ENCODE measurements at places on chromosomes 1 and 21.

DNA sequence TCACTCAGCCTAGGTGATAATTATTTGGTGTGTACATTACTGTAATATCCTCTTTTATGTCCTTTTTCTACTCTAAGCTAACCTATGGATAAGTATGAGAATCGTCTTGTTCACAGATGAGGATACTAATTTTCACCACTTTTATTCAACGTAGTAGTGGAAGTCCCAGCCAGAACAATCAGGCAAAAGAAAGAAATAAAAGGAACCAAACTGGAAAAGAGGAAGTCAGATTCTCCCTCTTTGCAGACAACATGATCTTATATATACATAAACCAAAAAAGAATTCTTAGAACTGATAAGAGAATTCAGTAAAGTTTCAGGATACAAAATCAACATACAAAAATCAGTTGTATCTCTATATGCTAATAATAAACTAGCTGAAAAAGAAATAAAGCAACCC, 12.6 kb upstream of the RGL1 start:
- DNase-seq: no peak

- DNase-seq: no peak
Observed at GRCh38 chr1:42753070-42753469, 13.0 kb upstream of the CLDN19 start.

DNA sequence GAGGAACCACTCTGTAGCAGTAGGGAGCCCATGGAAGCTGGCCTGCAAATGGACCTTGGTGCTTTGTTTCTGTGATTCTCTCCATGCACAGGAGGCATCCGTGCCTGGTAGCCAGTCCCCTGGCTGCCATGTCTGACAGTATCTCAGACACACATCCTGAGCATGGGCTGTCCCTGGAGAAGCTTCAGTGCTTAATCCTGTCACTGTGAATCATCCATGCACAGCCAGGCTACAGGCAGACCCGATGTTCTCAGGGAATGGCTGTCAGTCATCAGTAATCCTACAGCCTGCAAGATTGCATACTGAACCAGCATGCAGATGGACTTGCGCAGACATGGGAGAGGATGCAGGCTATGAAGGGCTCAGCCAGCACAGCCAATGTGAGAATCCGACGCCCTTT, 606.3 kb upstream of the PLXNA2 start:
- no peak for DNase-seq

DNA sequence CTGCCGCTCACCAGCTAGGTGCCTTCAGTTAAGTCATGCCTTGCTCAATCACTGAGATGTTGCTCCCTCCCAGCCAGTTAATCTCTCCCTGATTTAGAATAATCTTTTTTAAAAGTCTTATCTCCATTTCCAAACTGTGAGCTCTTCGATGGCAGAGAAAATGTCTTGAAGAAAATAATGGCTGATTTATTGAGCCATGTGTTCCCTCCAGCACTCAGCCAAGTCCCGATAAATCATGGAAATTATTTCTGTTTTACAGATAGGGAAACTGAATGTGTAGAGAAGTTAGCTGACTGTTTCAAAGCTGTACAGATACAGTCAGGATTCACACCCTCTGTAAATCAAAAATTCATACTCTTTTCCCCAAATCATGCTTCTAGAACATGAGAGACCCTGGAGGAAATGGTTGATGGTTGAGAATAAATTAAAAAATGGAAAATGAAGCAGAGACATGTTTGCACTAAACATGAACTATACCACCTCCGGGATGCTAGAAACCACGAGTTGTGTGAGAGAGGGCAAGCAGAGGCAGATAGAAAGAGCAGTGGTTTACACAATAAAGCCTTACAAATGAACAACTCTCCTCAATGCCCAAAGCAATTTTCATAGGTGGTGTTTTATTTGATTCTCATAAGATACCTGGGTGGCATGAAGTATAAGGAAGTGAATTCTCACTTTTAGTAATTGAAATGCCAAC, 376.4 kb downstream of the PLPP3 start:
- DNase-seq: no peak

- DNase-seq: peak; percentile 48
Observed at GRCh38 chr1:220810179-220810653, 23.5 kb downstream of the MTARC1 start.

GRCh38 chr21:25938658-25939395, 204.1 kb downstream of the GABPA start:
- DNase-seq: no peak

DNA sequence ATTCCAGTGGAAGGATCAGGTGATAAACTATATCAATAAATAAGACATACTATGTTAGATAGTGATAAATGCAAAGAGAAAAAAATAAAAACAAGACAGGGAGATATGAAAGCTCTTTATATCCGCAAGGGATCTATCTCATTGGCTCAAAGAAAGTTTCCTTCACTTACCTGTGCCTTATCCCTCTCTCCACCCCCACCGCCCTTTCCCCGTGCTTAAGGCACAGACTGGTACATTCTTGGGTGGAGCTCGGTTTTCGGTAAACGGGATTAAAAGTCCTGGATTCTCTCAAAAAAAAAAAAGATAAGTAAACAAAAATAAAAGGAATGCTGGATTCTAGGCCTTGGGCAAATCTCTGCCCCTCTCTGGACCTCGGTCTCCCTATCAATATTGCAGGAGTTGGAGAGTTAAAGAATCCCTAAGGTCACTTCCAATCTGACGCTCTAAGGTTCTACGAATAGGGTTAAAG, 593 bp upstream of the DNAJC16 start:
- DNase-seq: no peak

- DNase-seq: no peak
Observed at GRCh38 chr21:33800753-33801423, 114.7 kb downstream of the ATP5PO start.

- no peak for DNase-seq
Observed at GRCh38 chr1:226685196-226685820, 53.8 kb downstream of the ITPKB start.

DNA sequence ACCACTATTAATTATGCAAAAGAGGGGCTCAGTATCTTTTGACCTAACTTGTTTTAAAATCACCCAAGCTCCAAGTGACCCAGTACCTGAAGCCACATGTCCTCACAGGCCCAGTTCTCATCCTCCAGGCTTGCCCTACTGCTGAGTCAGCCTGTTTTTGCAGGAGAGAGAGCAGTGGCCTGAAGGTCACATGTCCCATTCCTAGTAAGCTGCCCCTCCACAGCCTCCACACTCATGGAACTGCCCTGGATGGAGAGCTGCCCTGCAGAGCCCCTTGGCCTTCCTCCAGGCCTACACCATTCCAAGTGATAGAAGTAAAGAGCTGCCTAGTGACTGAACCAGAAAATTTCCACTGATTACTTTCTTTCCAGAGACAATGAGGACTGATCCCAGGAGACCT, 139.8 kb upstream of the ST6GALNAC5 start:
- DNase-seq: no peak

DNA sequence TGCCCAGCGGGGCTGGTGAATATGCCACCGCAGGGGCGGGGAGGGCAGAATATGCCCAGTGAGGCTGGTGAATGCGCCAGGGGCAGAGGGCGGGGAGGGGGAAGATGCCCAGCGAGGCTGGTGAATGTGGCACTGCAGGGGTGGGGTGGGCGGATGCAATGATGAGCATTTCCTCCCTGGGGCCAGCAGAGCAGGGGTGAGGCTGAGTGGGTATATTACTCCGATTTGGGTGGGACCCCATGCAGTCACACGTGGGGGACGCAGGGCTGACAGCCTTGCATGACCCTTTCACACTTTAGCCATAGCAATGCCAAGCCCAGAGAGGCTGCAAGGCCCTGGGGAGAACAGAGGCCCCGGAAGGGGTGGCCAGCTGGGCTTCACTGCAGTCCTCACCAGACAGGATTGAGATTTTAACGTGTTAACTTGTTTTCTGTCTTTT, 9.3 kb upstream of the SLX9 start:
- no peak for DNase-seq

Measured in stimulated activated CD4-positive, alpha-beta T cell treated with anti-CD3 and anti-CD28 coated beads, Interleukin-1b, Interleukin-23, amount 100 ng/mL, for 1 hour (primary cell).